ENCODE measurements at places on chromosomes 2 and 18. TPM values are rescaled to one million over a fixed set of nuclear protein-coding genes. Genes with fewer than 3 reads are reported as not detected.

DNA sequence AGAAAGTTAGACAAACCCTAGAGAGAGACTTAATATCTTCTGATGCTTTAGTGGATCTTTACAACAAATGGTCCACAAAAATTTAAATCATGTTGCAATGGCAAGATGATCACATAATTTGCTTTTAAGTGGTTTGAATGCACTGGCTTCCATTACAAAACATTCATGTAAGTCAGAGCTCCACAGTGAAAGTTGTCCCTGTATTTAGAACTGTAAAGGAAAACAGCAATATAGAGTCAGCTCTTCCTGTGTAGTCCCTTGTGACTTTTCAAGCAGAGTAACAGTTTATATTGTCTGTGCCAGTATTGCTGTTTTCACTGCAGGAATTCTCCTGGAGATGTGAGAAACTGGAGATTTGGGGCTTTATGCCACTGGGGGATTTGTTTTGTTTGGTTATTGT, 77.7 kb downstream of the MEIS1 start:
- no peak for DNase-seq
- no peaks in the 10 kb centered on the region for H3K27me3 ChIP-seq
- no peaks in the 10 kb centered on the region for H3K36me3 ChIP-seq
- H3K4me3 ChIP-seq: no peak overlapping the region
- H3K4me1 ChIP-seq: peaks cover 16% of the 10 kb centered on the region

- H3K36me3 ChIP-seq: no peaks in the 10 kb centered on the region
- no peak overlapping the region for H3K4me3 ChIP-seq
- no peak overlapping the region for H3K27ac ChIP-seq
Observed at GRCh38 chr2:184507254-184507653, 91.1 kb upstream of the ZNF804A start.

- no peak overlapping the region for H3K4me3 ChIP-seq
- no peaks in the 10 kb centered on the region for H3K27me3 ChIP-seq
- no peaks in the 10 kb centered on the region for H3K36me3 ChIP-seq
- H3K4me1 ChIP-seq: peaks cover 3% of the 10 kb centered on the region
- no peak overlapping the region for H3K27ac ChIP-seq
Observed at GRCh38 chr18:45976566-45976965, 9.4 kb upstream of the EPG5 start.

DNA sequence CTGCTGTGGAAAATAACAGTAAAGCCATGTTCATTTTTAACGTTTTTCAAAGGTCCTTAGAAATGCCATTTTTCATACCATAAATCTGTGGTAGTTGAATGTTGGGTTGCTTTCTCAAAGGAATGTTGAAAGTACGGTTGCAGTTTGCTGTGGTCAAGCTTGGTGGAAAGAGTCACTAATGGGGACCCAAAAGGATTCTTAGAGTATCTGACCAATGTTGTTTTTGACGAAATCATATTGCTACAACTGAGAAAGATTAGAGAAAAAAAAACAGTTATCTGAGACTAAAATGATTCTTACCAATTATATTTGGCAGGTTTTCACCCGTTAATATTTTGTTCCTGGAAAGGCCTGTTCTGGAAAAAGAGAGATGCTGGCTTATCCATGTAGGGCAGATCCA, 439.5 kb upstream of the ETAA1 start:
- no peaks in the 10 kb centered on the region for H3K4me1 ChIP-seq
- no peak for DNase-seq
- H3K27ac ChIP-seq: no peak overlapping the region
- no peak overlapping the region for H3K4me3 ChIP-seq
- no peaks in the 10 kb centered on the region for H3K36me3 ChIP-seq
- H3K27me3 ChIP-seq: no peaks in the 10 kb centered on the region

GRCh38 chr18:21300908-21301200, 58.8 kb downstream of the GREB1L start:
- peaks cover 1% of the 10 kb centered on the region for H3K27me3 ChIP-seq
- DNase-seq: no peak
- H3K4me1 ChIP-seq: peaks cover 76% of the 10 kb centered on the region
- H3K36me3 ChIP-seq: peaks cover 11% of the 10 kb centered on the region
- no peak overlapping the region for H3K4me3 ChIP-seq

- no peak for DNase-seq
- H3K36me3 ChIP-seq: peaks cover 6% of the 10 kb centered on the region
- H3K27me3 ChIP-seq: peaks cover 1% of the 10 kb centered on the region
- peak overlapping the region; percentile 19 for H3K27ac ChIP-seq
- H3K4me3 ChIP-seq: no peak overlapping the region
Observed at GRCh38 chr2:158644139-158644538, 151.0 kb upstream of the DAPL1 start.

- no peaks in the 10 kb centered on the region for H3K36me3 ChIP-seq
- H3K4me3 ChIP-seq: no peak overlapping the region
- no peaks in the 10 kb centered on the region for H3K27me3 ChIP-seq
- H3K4me1 ChIP-seq: no peaks in the 10 kb centered on the region
Observed at GRCh38 chr18:67467188-67467587, 49.3 kb downstream of the DSEL start.

DNA sequence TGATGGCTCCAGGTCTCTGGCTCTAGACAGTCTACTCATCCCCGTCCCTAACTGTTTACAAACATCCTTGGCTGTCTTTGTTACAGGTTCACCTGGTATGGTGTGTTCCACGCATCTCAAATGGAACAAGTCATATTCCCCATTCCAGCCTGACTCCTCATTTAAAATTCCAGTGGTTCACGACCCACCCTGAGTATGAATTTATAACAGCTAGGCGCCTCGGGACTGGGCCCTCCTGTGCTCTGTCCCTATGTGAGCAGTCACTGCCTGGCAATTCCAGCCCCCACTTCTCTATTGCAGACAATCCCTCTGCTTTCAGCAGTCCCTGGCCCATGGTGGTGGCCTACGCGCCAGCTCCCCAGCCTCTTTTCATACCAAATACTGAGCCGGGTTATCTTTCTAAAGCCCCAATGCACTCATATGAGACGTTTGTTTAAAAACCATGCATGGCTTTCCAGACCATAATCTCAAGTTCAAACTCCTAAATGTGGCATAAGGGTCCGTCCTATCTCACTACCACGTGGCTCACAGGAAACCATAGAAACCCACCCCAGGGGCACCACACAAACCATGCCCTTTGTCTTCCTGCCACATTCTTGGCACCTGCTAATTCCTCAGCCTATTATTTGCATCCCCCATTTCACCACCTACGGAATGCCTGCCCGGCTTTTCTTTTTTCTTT, 1.6 kb downstream of the SERPINB8 start:
- no peaks in the 10 kb centered on the region for H3K36me3 ChIP-seq
- peak overlapping the region; percentile 92 for H3K4me3 ChIP-seq
- no peak for DNase-seq
- H3K27me3 ChIP-seq: peaks cover 15% of the 10 kb centered on the region

GRCh38 chr2:199923924-199924323, 12.8 kb downstream of the C2orf69 start:
- H3K4me3 ChIP-seq: no peak overlapping the region
- H3K36me3 ChIP-seq: peaks cover 6% of the 10 kb centered on the region
- no peak overlapping the region for H3K27ac ChIP-seq
- H3K4me1 ChIP-seq: no peaks in the 10 kb centered on the region

GRCh38 chr2:150620416-150620815, 132.9 kb upstream of the RND3 start:
- DNase-seq: no peak
- peaks cover 7% of the 10 kb centered on the region for H3K4me1 ChIP-seq
- H3K36me3 ChIP-seq: no peaks in the 10 kb centered on the region

- peaks cover 27% of the 10 kb centered on the region for H3K36me3 ChIP-seq
- no peak for DNase-seq
- H3K4me1 ChIP-seq: peaks cover 20% of the 10 kb centered on the region
- H3K27ac ChIP-seq: peak overlapping the region; percentile 37
Observed at GRCh38 chr2:241640165-241640795, 2.8 kb downstream of the ATG4B start.

DNA sequence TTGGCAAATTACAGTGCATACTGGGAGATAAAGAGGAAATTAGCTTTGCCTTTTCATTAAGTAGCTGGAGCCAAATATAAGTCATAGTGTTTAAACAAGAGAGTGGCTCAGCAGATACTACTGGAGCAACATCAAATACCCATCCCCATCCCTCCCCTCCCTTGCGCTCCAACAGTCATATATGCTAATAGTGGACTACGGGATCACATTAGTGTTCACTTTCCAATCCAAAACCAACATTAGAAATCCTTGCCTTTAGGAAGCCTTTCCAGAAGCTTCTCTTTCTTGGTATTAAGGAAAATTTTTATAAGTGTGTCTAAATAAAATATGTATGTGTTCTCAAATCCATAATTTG, 1669.3 kb downstream of the SUCLG1 start:
- H3K4me3 ChIP-seq: no peak overlapping the region
- DNase-seq: no peak
- H3K36me3 ChIP-seq: no peaks in the 10 kb centered on the region
- H3K27me3 ChIP-seq: no peaks in the 10 kb centered on the region
- no peak overlapping the region for H3K27ac ChIP-seq
- no peaks in the 10 kb centered on the region for H3K4me1 ChIP-seq

Gene PCARE
- total RNA-seq: not detected

Gene ITPRIPL1
- total RNA-seq: 1.8 TPM

Gene DLGAP1
- 1.8 TPM for total RNA-seq

Gene KCNG2
- 0.56 TPM for total RNA-seq

Gene CD8A
- total RNA-seq: not detected

Gene IL1RN
- total RNA-seq: not detected

Gene SLC14A1
- total RNA-seq: 0.36 TPM

Data from endothelial cell (in vitro differentiated cells).